ENCODE measurements at places on chromosomes 3 and 15.

DNA sequence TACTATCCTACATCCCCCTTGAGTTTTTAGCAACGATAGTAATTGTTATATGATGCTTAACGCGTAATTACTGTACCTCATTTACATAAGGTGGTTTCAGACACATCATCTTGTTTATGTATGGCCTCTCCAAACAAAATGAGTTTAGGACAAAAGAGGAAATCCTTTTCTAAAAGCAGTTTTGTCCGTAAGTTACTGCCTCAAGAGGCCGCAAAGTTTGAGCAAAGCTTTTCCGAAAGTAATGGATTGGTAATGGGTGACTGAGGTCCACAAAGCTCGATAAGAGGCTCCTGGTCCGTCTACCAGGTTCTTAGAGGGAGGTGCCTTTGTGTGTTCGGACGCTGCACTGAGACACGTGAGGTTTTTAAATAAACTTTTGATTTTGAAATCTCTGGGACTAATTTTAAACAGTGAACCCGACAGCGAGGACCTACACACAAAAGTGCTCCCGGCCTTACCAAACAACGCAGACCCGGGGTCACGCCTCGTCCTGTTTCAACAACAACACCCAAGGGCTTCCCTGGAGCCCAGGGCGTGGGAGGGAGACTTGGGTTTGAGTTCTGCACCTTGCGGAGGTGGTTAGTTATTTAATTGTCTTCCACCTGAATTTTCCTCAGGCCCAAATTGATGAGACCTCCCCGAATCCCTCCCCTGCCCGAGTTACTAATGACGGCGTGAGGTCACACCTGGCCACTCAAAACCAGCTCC is 456 bp upstream of the C15orf61 start:
- no peak for DNase-seq

DNA sequence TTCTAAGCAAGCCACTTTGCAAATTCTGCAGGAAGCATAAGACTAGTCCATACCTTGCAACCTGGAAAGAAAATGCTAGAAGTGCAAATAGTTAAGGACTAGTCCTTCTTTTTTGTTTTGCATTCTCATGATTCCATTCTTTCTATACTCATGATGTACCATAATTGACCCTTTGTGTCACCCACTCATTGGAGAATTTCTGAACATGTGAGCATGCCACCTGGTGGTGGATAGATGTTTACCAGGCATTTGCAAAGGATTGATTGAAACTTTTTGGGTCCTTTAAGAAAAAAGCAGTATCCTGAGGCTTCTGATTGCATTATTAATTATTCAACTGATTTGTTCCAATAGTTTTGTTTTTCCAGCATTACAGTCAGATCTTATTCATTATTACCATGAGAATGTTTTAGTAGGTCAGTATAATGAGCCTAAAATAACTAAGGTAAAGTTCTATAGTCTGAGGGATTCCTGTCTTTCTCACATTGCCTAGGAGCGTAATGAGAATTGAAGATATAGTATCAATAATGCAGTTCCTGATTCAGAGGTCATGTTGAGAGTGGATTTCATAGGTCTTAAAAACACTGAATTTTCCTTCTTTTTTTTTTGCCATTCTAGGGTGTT is 20.2 kb upstream of the DIPK2A start:
- DNase-seq = no peak

DNA sequence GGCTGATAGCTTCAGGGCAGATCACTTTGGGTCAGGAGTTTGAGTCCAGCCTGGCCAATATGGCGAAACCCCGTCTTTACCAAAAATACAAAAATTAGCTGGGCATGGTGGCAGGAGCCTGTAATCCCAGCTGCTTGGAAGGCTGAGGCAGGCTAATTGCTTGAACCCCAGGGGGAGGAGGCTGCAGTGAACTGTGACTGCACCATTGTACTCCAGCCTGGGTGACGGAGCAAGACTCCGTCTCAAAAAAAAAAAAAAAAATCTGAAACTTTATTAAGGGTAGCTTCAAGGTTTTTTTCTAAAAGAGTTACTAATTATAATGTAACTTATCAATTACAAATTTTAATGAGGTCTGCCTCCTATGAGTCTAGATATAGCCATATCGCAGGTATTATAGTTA is 5.1 kb downstream of the NECTIN3 start:
- no peak for DNase-seq

- DNase-seq = no peak
These were observed 154.8 kb upstream of the TTC14 start for GRCh38 chr3:180447136-180447535.

DNA sequence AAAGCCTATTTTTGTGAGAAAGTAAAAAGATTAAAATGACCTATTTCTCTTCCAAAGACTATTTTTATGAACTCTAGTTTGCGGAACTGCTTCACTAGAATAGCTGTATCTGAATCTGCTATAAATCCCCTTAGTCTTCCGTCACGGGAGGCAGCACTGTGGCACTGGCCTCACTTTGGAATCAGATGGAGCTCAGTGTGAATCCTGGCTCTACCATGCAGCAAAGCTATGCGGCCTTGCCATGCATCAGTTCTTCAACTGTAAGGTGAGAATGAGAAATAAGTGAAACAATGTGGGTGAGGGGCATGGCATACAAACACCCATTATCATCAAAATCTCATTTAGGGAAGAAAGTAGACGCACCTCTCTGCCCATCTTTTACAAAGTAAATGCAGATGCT is 27.5 kb upstream of the CSPG5 start:
- no peak for DNase-seq

DNA sequence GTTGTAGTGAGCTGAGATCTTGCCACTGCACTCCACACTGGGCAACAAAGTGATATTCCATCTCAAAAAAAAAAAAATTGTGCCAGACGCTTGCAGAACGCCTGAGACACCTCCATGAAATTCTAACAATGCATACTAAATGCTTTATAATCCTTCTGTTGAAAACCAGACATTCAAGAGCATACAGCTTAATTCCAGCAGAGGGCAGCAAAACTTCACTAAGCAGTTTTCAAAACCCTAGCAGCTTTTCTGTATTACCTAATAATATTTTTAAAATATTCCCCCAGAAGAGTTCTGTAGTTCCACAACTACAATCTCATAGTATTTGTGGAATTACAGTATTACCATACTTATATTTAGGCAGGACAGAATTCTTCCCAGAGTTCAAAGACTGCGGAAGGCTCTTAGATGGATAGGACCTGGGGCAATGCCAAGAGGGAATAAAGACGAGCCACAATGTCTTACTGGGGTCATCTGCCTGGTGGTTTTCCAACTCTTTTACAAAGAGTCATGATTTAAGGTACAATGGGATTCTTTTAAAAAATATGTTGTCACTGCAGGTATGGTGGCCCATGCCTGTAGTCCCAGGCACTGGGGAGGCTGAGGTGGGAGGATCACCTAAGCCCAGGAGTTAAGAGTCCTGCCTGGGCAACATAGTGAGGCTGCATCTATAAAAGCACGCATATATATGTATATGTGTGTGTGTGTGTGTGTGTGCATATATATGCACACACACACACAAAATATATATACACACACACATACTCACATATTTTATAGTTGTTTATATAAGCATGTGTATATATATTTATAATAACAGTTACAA is 19.6 kb upstream of the TASOR start:
- DNase-seq = no peak

Data from activated CD8-positive, alpha-beta memory T cell treated with anti-CD3 and anti-CD28 coated beads for 48 hours (primary cell).